ENCODE measurements at places on chromosomes 13 and 19. TPM values are rescaled to one million over a fixed set of nuclear protein-coding genes. Genes with fewer than 3 reads are reported as not detected.

DNA sequence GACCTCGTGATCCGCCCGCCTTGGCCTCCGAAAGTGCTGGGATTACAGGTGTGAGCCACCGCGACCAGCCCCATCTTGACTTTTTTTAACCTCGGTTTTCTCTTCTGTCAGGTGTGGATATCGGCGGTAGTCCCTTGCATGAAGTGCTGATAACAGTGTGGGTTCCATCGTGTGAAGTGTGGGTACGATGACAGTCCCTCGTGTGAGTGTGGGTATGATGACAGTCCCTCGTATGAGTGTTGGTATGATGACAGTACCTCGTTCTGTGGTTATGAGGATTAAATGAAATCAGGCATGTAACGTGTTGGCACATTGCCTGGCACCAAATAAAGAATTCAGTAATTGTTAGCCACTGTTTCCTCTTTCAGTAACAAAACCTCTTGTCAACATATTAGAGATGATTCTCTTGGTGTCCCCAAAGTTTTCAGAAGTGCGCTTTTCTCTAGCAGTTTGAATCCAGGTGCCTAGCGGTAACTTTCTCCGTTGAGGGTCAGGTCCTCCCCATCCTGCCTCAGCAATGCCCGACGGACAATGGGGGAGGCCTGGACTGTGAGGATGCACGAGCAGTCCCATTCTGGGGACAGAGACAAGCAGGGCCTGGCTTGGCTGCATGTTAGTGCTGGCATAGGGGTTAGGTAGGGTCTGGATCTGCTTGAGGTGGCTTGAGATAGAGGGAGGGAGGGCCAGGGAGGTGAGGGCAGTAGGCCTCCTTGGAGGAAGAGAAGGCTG is 15.3 kb downstream of the GATAD2A start:
- no peak for DNase-seq

Gene ZNF610
- not detected for total RNA-seq

DNA sequence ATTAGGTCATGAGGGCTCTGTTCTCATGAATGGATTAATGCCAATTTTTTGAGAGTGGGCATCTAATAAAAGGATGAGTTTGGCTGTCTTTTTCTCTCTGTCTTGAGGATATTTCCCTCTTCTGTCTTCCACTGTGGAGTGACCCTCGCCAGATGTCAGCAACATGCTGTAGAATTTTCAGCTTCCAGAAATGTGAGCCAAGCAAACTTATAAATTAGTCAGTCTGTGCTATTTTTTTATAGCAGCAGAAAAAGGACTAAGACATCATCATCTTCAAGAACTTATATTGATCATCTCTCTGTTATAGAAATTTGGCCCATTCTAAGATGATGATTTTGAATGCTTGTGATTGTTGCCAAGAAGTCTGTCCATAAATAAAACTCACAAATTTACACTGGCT is 431.4 kb downstream of the FGF9 start:
- no peak for DNase-seq

DNA sequence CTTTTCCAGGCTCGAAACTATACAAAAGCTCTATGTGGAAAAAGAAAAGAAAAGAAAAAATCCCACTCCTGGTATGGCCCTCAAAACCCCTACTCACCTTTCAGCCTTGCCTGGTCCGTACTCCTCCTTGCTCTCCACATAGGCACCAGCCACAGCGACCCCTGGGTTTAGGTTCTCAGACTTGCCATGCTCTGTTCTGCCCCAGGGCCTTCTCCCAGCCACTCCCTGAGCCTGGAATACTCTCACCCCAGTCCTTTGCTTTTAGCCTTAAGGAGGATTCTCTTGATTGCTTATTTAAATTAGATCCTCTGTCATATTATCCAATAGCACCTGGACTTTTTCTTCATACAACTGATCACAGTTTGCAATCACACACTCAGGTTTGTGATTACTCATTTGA is 522.5 kb downstream of the DIAPH3 start:
- DNase-seq, result no peak

- DNase-seq, result no peak
These were observed 105.0 kb downstream of the STK24 start for GRCh38 chr13:98471934-98472333.

- DNase-seq, result no peak
These were observed 5.9 kb downstream of the ARHGEF1 start for GRCh38 chr19:41888926-41889325.
